ENCODE measurements at places on chromosomes 6 and 20.

GRCh38 chr6:128311944-128312570 lies 208.3 kb downstream of the PTPRK start:
- DNase-seq, result no peak

GRCh38 chr20:32796981-32797451 lies 22.7 kb upstream of the MAPRE1 start:
- DNase-seq, result no peak

DNA sequence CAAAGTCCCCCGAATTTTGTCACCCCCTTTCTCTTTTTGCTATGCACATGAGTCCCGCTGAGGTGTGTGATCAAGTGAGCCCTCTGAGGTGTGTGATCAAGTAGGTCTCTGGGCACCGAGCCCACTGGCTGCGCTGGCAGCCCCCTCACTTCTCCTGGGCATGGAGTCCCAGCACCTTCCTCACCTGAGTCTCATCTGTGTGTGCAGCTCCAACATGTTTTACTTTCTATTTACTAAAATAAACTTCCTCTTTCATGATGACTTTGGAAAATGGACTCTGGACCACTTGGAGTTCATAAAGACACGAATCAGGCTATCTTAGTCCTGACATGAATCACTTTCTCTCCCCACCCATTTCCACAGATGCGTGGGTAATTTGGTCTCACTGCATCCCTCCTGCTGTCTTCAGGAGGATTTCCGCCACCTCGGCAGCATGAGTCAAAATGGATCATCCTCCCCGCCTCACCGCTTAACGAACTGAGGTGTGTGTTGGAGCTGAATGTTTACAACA lies 39.8 kb downstream of the PRDM1 start:
- no peak for DNase-seq

- no peak for DNase-seq
Observed at GRCh38 chr6:110414669-110415068, 706 bp downstream of the DDO start.

- DNase-seq, result no peak
Observed at GRCh38 chr6:151399679-151400078, 8.3 kb upstream of the ZBTB2 start.

DNA sequence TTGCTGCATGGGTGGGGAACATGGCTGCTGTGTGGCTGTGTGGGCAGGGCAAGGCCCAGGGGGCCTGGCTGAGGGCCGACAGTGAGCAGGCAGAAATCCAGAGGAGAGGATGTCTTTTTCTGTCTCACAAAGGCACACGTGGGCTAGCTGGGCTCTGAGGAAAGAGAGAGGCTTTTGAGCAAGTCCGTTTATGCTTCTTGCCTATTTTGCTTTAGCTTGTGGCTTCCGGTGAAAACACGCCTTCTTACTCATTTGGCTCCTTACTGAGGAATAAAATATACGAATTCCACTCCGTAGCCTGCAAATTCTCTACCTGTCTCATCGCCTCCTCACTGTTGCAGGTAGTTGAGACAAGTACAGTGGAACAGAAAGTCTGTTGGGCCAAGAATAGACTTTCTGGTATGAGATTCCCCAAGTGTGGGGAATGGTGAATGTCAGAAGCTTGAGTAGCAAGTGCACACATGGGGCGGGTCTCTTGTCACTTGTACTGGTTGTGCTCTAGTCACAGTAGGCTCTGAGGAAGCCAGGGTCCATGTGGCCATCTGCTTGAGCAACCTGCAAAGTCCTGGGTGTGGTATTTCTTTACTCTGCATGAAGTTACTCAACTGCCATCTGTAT lies 28.4 kb downstream of the WRNIP1 start:
- no peak for DNase-seq

GRCh38 chr6:106528521-106528920 lies 100.8 kb downstream of the RTN4IP1 start:
- DNase-seq, result no peak

- no peak for DNase-seq
Observed at GRCh38 chr6:47027315-47027714, 14.8 kb downstream of the ADGRF1 start.

- peak; percentile 89 for DNase-seq
Observed at GRCh38 chr20:45822857-45823256, 4.3 kb downstream of the TNNC2 start.

GRCh38 chr20:15332711-15333160 lies 995.3 kb upstream of the FLRT3 start:
- DNase-seq, result no peak

GRCh38 chr6:150887978-150888563 lies 22.6 kb downstream of the MTHFD1L start:
- no peak for DNase-seq

DNA sequence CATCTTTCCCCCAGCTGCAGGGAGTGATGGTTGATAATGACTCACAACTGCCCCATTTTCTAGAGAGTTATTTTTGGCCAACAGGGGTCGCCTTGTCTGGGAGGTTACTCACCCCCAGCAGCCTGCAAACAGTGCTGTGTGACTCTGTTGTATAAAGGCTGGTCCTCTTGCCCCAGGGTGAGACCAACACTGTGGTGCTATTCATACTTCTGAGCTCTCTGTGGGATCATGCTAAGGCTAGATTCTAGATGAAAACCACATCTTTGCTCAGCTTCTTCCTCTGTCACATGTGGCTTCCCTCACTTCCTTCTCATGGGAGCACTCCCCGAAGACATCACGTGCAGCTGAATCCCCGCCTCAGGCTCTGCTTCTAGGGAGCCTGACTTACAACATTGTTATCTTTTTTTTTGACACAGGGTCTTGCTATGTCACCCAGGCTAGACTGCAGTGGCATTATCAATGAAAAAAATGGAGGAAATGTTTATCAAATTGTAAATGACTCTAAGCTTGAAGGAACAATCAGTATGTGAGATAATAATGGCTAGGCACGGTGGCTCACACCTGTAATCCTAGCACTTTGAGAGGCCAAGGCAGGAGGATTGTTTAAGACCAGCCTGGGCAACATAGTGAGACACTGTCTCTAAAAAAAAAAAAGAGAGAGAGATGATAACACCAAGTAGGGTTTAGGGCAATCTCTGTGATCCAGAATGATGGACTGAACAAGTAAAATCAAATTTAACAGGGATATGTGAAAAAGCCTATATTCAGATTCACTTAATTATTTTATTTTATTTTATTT lies 55.7 kb upstream of the SLC23A2 start:
- DNase-seq, result no peak

DNA sequence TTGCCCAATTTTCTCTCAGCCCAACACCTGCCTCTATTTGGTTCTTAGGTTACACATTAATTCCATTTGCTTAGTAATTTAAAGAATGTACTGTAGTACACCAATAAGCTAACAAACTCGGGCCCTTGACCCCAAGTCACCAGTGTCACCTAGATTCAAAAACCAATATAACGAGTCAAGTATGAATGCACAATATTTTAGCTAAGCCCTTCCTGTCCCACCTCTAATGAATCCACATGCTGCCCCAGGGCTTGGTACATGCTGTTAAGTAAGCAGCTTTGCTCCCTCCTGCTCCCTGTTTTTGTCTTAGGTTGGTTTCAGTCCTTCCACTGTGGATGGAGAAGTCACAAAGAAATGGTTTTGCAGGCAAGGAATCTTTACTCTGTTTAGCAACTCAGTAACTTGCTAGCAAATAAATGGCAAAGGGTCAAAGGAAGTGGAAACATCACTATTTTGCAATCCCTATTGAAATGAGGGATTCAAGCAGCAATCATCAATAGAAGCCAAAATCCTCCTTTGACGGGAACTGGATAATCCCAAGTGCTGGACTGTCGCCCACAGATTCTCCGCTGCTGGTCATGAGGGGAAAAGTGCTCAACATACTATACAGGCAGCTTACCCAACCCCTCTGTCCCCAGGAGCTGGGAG lies 5.0 kb upstream of the MPC1 start:
- DNase-seq, result no peak

- peak; percentile 60 for DNase-seq
Observed at GRCh38 chr20:25275813-25276532, 28.1 kb downstream of the PYGB start.

DNA sequence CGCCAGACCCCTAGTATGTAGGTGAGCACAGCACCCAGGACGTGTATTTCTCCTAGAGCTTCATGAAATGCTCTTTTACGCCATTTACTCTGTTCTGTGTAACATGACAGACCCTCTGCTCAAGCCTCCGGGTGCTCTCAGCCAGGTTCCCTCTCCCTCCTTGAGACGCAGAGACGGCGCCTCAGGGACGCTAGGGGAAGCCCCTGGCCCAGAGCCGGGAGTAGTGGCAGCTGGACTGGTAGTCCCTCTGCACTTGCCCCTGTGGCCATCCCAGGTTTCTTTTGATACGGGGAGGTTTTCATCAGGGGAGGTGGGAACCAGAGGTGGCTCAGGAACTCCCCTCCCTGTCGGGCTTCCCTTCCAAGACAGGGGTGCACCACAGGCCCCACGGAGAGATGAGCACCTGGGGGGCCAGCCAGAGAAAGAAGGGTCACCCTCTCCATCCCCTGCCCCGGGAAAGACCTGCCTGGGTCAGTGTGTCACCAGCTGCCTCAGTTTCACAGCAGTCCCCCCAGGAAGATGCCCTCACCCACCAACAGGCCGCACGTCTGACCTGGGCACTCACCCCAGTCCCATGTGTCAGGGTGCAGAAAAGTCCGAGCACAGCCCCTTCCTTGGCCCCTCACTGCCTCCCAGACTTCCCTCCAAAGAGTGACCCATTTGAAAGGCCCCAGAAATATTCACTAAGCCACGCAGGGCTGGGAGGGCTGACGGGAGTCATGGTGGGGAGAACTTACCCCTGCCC lies 58.1 kb upstream of the AFDN start:
- DNase-seq, result no peak

DNA sequence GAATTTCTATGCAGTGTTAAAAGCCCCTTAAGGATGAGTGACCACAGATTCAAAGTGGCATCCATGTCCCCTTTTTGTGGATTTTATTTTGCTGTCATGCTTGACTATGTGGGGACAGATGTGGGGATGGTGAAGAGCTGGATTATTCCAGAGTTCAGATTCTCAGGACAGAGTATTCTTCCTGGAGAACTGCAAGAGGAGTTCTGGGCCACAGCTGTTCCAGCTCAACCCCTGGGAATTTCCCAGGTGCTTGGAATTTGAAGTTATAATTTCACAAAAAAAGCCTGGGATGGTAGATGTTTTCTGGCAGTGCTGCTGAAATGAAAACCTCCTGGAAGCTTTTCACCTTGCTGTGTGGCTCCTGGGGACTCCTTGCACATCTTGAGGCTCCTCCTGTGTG lies 671.8 kb upstream of the MARCKS start:
- DNase-seq, result no peak

DNA sequence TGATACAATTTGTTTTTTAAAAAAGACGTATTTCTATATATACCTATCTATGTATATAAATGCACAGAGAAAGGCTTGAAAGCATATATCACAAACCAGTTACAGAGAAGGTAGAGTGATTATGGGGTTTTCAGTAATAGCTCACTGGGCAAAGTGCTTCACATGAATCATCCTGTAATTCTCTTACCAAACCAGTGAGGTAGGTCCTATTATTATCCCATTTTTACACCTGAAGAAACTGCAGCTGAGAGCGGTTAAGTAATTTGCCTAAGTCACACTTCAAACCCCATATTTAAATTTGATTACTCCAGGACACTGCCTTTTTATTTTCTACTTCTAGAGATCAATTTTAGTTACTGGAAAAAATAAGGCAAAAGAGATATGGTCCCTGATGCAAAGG lies 4.4 kb downstream of the GSS start:
- no peak for DNase-seq

All from RWPE2 (cell line).